HEK293T (cell line): ENCODE measurements at places on chromosomes 16 and 17.
A peak's percentile ranks its signal among the peaks of the same experiment; 100 is the strongest.

- no peak for DNase-seq
Measured at GRCh38 chr16:84746875-84747274, 47.1 kb downstream of the USP10 start.

DNA sequence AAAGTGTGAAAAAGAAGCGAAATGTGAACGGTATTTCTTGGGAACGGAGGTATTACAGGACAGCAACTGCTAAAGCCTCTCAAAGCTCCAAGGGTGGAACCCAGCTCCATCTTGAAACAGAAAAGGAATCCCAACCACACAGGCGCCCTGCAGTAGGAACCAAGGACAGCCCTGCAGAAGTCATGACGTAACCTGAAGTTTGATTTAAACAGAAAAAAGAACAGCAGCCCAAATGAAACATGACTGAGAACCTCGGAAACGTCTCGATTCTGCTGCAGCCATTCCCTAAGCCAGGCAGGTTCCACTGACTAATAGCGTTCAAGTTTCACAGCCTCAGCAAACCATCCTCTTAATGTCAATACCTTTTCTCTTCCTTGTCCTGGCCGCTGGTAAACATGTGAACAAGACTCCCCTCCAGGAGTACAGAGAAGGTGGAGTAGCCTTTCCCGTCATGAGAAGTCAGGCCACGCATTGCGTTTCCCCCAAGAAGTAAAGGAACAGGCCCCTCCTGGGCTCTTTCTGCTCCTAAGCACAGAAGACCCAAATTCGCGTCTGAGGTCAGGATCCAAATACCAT is 20.1 kb downstream of the SIAH1 start:
- DNase-seq: no peak

GRCh38 chr17:49779739-49780231 is 8.7 kb upstream of the KAT7 start:
- peak; percentile 47 for DNase-seq

- DNase-seq: no peak
Measured at GRCh38 chr17:78747488-78747887, 34.6 kb downstream of the CYTH1 start.

DNA sequence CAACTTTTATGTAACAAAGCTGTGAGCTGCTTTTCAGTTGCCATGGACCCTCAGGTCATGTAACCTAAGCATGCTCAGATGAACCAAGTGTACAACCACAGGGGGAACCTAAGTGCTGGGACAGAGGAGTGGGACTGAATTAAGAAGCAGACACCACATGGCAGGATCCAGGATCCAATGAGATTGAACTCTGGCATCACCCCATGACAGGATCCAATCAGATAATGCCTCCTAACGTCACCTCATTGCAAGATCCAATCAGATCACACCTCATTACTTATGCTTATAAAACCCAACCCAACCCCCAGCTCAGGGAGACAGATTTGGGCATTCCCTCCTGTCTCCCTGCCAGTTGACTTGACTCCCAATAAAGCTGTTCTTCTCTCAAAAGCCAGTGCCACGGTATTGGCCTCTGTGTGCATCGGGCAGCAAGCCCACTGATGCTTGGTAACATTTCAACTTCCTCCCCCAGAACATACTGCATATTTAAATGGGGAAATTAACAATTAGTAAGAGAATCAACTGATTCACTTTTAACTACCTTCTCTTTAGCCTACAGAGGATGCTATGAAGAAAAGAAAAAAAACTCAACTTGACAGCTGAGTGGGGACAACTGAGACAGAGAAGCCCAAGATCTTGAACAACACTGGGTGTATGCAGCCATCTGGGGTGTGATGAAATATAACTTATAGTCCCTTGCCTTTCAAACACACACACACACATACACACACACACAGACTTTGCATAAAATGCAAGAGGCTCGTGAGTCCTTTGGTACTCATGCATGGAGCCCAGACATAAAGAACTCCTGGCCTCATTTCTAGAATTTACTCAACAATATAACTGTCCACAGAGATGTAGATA is 148.4 kb downstream of the SLC39A11 start:
- no peak for DNase-seq

GRCh38 chr16:79623062-79623461 is 22.5 kb upstream of the MAF start:
- no peak for DNase-seq

GRCh38 chr17:4090898-4091297 is 51.9 kb downstream of the ZZEF1 start:
- DNase-seq: no peak

DNA sequence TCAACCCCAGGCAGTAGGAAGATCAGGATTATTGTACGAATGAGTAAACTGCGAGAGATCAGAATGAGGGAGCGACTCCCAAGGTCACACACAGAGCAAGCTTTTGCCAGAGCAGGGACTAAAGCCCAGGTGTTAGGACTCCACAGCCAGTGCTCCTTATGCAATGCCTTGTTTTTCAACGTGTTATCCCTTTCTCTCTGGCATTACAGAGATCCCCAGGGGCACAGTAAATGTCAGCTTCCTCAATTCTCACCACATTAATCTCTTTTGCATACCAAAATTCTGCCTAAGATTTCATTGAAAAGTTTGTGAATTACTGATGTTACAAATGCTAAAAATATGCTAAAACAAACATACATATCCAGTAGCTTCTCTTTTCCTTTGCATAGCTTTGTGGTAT is 68.1 kb upstream of the CES5A start:
- no peak for DNase-seq

- DNase-seq: no peak
Measured at GRCh38 chr16:8063159-8063558, 527.2 kb downstream of the TMEM114 start.

DNA sequence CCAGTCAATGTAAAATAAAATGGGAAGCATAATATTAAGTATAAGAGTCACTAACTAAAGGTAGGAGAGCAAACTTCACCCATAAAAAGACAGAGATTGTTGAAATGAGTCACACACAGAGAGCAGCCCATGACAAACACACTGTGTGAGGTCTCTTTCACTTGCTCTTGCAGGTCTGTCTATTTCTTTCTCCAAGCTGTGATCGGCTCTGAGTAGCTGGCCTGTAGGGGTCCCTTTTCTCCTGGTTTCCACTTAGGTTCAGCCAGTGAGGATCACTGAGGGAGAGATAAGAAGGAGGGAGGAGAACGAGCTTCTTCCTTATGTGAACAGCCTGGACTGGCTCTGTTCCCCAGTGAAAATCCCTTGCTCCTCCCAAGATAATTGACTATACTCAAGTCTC is 133.7 kb upstream of the HS3ST3A1 start:
- no peak for DNase-seq

- no peak for DNase-seq
Measured at GRCh38 chr17:46121165-46121764, 72.0 kb downstream of the KANSL1 start.

GRCh38 chr17:47696717-47697642 is 3.0 kb downstream of the TBKBP1 start:
- no peak for DNase-seq

DNA sequence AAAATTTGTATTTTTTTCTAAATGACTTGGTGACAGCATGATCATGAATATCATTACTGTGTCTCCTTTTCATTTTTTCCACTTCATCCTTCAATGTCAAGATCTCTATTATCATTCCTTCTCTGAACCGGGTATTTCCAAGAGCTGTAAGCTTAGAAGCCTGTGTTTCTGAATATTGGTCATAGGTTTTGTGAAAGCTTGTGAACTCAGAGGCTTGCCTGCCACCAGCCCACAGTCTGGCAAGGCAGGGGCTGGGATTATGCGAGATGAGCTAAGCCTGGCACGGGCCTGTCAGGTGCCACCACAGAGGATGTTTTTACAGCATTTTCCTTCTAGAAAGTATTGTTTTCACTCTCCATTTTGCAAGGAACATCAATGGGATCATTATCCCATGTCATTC is 92.8 kb downstream of the MYH10 start:
- DNase-seq: no peak

- no peak for DNase-seq
Measured at GRCh38 chr17:56979091-56979480, 1.2 kb downstream of the SCPEP1 start.

DNA sequence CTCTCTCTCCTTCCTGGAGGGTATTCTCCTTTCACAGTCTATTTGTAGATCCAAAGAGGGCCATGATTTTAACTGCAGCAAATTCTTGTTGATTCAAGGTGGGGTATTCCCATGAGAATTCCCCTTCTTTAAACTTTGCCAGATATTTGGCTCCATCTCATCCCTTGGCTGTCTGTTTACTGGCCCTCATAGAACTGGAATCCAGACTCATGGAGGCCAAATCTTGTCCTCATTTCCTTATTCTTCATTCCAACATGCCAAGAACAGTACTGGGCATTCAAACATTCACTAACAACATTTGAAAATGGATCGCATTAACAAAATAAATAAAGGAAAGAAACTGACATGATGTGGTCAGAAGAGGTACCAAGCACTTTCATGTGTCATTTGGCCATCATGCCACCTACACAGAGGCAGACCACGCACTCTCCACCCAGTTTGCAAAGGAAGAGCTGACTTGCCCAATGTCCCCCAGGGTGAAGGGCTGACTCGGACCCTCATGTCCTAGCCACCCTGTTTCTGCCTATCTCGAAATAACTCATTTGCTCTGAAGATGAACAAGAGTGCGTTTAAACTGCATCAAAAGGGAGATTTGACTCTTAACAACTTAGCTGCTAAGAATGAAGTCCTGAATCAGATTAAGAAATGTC is 23.1 kb upstream of the SLC35B1 start:
- DNase-seq: no peak

- no peak for DNase-seq
Measured at GRCh38 chr16:68782198-68783174, 45.4 kb downstream of the CDH1 start.

DNA sequence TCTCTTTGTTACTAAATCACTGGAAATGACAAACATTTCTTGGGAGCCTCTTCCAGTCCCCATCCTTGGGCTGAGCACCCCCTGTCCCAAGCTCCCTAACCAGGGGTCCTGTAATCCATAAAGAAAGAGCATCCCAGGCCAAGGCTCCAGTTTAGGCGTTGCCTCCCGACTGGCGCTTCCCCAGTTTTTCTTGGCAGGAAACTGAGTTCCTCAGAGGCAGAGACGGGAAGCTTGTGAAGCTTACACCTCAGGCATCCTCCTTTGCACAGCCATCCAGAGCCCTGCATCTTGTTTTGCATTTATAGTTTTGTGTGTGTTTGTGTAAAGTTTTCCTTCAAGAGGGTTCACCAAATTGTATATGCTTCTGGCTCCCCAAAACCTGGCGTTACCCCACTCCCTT is 7.1 kb downstream of the COPZ2 start:
- DNase-seq: no peak
